Activated naive CD8-positive, alpha-beta T cell treated with anti-CD3 and anti-CD28 coated beads, Interleukin-2, amount 50 U/mL, for 16 hours (primary cell): ENCODE measurements at places on chromosomes 12 and 14.

DNA sequence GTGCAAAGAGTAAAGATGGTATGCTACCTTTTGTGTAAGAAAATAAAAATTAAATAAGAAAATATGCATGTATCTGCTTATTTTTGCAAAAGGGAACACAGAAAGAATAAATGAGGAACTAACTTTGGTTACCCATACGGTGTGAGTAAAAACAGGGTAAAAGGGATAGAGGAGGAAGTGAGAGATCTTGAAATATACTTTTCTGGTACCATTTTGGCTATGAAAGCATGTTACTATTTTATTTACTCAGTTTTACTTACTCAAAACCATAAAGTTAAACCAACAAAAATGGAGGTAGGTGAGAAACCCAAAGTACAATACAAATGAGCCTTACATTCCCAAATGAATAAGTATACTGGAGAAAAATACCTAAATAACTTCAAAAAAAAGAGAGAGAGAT, 122.0 kb upstream of the EGLN3 start:
- no peak for DNase-seq

DNA sequence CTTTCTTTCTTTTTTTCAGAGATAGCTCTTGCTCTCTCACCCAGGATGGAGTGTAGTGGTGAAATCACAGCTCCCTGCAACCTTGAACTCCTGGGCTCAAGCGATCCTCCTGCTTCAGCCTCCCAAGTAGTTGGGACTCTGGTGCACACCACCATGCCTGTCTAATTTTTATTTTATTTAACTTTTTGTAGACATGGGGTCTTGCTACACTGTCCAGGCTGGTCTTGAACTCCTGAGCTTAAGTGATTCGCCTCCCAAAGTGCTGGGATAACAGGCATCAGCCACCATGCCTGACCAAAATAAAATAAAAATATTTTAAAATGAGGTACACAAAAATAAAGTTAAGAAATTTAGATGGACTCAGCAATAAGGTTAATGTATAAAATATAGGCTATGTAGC, 5.1 kb upstream of the LEMD3 start:
- DNase-seq, result no peak

GRCh38 chr12:30989754-30990153, 63.2 kb downstream of the TSPAN11 start:
- no peak for DNase-seq

DNA sequence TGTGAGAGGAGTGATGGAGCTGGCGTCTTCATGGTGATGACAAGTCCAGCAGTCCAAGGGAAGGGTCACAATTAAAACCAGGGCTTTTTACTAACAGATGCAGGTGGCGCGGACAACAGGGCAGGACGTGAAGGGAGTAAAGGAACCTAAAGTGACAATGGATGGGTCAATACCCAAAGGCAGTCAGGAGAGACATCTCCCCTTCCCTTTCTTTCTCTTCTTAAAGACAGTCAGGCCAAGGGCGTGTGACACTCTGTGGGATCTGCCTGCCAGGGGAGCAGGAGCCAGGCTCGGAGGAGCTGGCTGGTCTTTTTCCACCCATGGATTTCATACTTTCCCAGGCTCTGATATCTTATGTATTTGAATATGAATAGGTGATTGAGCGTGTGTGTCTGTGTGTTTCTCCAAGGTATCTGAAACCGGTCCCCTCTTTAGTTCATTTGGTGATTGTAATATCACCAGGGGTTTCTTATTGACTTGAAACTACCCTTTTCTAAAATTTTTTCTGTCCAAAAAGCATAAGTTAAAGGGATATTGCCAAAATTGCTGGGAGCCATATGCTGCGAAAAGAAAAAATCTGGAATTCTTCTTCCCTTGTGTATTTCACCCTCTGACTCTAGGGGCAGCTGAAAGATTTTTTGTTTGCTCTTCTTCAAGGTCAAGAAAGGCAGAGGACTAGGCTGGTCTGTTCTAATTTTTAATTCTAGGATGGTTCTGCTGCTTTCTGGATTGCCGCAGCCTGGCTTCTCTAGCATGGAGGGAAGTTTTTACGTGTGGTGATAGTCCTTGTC, 61.8 kb downstream of the FBXL14 start:
- no peak for DNase-seq

DNA sequence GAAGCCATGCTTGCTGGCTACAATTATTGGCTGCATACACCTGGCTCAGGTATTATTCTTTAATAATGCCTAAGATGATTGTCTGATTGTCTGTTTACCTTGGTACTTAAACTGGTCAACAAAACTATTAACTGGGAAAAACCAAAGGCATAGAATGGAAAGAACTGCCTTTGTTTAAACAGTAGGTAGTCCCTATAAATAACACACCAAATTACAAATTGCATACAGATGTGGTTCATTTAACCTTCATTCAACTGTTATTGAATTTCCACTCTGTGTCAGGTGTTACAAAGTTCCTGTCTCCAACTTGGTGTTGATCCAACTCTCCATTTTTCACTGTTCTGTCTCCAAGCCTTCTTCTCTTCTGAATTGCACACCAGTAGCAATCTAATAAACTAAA, 79.8 kb upstream of the FSCB start:
- DNase-seq, result no peak

GRCh38 chr12:77751939-77752338, 78.8 kb upstream of the NAV3 start:
- no peak for DNase-seq

GRCh38 chr12:49791700-49792099, 36.5 kb downstream of the NCKAP5L start:
- no peak for DNase-seq

DNA sequence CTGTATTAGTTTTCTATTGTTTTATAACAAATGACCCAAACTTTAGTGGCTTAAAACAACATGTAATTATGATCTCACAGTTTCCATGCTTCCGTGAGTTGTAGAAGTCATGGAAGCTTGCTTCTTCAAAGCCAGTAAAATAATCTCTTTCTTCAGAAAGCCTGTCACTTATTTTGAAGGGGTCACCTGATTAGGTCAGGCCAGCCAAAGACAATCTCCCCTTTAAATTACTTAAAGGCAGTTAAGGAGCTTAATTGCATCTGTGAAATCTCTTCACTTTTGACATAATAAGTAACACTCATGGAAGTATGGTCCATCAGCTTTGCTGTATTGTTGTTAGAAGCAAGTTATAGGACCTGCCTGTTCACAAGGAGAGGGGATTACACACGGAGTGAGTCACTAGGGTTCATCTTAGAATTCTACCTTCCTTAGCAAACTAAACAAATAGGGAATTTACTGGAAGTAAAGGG, 89.8 kb downstream of the FAR2 start:
- no peak for DNase-seq

DNA sequence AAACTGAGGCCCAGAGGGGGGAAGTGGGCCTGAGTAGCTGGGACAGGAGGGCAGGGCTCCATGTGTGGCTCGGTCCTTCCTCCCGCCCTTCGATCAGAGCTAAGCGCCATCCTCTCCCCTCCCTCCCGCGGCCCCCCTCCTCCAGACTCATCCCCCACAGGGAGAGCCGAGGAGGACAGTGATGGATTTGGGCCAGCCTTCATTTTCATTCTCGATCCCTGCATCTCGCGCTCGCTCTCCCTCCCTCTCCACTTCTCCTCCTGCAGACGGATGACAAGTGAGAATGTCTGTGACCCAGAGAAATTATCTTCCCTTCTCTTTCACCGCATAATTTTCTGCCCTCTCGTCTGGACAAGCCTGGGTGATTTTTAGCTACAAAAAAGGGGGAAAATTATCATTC, 183.3 kb downstream of the RBM19 start:
- DNase-seq, result no peak

- DNase-seq, result no peak
Observed at GRCh38 chr12:109115758-109116610, at the start of gene ACACB. TSS of gene ACACB (plus strand) at chr12:109116587. CDS start at chr12:109139406, 22,819 bp downstream.

DNA sequence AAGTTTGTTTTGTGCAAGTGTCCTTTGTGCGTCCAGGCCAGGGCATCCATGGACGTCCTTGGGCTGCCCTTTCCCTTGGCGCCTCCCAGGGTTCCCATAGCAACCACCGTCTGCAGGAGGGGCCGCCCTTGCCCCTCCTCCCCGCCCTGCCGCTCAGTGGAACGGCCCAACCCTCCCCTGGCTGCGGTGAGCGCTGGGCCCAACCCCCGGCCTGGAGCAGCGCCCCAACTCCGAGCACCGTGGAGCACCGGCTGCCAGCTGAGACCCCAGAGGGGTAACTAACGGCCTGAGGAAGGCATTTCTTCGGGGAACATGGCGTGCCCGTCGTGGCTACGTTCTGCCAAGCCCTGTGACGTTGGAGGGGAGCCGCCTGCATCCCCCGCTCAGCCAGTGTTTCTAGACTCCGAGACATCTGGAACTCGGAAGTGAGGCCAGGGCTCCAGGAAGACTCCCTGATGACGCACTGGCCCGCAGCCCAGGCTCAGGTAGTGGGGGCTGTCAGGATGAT, 5.3 kb upstream of the ACACB start:
- no peak for DNase-seq

GRCh38 chr14:94521375-94522114, 12.3 kb upstream of the SERPINA12 start:
- no peak for DNase-seq
